ENCODE measurements at places on chromosomes 13 and 19. TPM values are rescaled to one million over a fixed set of nuclear protein-coding genes. Genes with fewer than 3 reads are reported as not detected.

- peaks cover 8% of the 10 kb centered on the region for H3K36me3 ChIP-seq
- H3K4me3 ChIP-seq: no peak overlapping the region
Observed at GRCh38 chr13:113851826-113852535, 11.9 kb downstream of the GAS6 start.

The CLEC4G gene
- not detected for total RNA-seq

DNA sequence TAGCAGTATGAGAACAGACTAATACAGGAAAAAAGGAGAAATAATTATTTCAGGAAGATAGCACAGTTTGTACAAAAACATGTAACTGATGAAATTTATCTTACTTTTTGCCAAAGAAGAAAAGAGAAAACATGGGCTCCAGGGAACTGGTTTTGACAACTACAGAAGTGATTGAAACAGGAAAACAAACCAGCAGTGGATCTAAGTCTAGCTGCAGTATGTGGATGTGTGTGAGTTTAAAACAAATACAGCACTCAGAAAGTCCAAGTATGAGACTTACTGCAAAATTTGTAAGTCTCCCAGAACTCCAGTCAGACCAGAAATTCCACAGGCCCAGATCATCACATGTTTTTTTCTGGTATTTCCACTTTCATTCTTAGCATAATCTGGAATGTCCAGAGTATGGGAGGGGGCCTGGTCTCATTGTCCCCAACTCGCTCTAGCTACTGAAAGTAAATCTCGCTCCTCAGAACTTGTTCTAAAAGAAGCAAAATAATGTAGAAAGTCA is 259.5 kb downstream of the NHLRC3 start:
- no peaks in the 10 kb centered on the region for H3K36me3 ChIP-seq
- no peak for DNase-seq
- no peaks in the 10 kb centered on the region for H3K27me3 ChIP-seq
- H3K4me1 ChIP-seq: no peaks in the 10 kb centered on the region

DNA sequence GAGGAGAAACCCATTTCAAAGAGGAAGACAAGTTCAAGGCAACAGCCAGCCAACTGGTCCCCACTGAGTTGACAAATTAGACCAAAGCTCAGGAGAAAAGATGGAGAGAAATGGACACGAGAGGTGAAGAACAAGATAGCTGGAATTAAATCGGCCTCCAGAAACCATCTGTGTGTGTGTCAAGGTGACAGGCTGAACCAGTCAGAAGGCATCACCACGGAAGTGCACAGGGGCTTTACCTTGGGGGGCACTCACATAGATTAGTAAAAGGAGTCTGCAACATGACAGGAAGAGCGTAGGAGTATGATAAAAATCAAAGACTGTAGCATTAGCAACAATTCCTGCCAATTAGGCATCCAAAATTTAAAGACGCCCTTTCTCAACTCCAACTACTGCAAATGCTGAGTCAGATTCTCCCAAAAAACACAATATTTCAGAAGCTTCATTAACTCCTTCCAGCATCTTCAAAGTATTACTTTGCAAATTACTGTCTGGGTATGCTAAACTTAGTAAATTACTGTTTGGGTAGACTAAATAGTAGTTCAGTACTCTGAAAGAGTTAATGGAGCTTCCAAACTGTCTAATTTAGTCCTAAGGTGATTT is 66.2 kb downstream of the FOXO1 start:
- no peak for DNase-seq
- H3K27ac ChIP-seq: no peak overlapping the region
- H3K4me3 ChIP-seq: no peak overlapping the region
- H3K27me3 ChIP-seq: no peaks in the 10 kb centered on the region
- no peaks in the 10 kb centered on the region for H3K36me3 ChIP-seq

- H3K27me3 ChIP-seq: no peaks in the 10 kb centered on the region
- DNase-seq: no peak
- H3K4me3 ChIP-seq: no peak overlapping the region
- H3K36me3 ChIP-seq: no peaks in the 10 kb centered on the region
Observed at GRCh38 chr13:21291840-21292239, 115.4 kb downstream of the MRPL57 start.

DNA sequence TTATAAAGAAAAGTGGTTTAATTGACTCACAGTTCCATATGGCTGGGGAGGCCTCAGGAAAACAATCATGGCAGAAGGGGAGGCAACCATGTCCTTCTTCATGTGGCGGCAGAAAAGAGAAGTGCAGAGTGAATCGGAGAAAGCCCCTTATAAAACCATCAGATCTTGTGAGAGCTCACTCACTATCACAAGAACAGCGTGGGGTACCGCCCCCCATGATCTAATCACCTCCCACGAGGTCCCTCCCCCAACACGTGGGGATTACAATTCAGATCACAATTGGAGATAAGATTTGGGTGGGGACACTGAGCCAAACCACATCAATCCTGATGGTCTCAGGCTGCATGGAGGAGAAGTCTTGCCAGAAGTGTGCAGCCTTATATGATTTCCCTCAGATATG is 26.0 kb downstream of the TM9SF2 start:
- no peaks in the 10 kb centered on the region for H3K27me3 ChIP-seq
- H3K27ac ChIP-seq: no peak overlapping the region
- no peaks in the 10 kb centered on the region for H3K4me1 ChIP-seq
- H3K36me3 ChIP-seq: peaks cover 7% of the 10 kb centered on the region
- no peak for DNase-seq
- H3K4me3 ChIP-seq: no peak overlapping the region

DNA sequence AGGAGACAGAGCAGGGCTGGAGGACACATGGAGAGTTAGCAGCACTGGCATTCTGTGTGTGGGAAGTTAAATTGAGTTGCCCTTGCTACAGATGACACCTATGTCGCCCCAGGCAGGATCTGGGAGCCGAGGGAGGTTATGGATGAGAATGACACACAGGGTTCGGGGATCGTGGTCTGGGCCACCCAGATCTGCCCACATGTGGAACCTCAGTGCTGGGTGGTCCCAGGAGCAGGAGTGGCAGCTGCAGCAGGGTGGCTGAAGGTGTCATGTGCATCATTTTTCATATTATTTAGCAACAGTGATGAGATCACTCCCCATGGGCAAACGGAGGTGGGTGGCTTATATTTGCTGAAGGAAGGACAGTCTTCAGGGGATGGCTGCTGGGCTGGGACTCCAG is 3.2 kb downstream of the IL17D start:
- H3K27ac ChIP-seq: no peak overlapping the region
- H3K27me3 ChIP-seq: no peaks in the 10 kb centered on the region
- no peaks in the 10 kb centered on the region for H3K36me3 ChIP-seq
- H3K4me1 ChIP-seq: peaks cover 21% of the 10 kb centered on the region

The ADGRE3 gene
- not detected for total RNA-seq

The GRK1 gene
- not detected for total RNA-seq

- H3K27me3 ChIP-seq: no peaks in the 10 kb centered on the region
- no peaks in the 10 kb centered on the region for H3K4me1 ChIP-seq
- H3K4me3 ChIP-seq: no peak overlapping the region
Observed at GRCh38 chr13:76745261-76746200, 140.7 kb downstream of the KCTD12 start.

The CYP4F8 gene
- total RNA-seq: not detected

- no peaks in the 10 kb centered on the region for H3K27me3 ChIP-seq
- H3K4me1 ChIP-seq: peaks cover 4% of the 10 kb centered on the region
- peak overlapping the region; percentile 87 for H3K27ac ChIP-seq
- peak overlapping the region; percentile 50 for H3K4me3 ChIP-seq
- H3K36me3 ChIP-seq: peaks cover 8% of the 10 kb centered on the region
- peak; percentile 96 for DNase-seq
Observed at GRCh38 chr19:53553865-53554791, 16.2 kb downstream of the ZNF331 start.

- H3K4me3 ChIP-seq: no peak overlapping the region
- H3K36me3 ChIP-seq: no peaks in the 10 kb centered on the region
- no peak overlapping the region for H3K27ac ChIP-seq
- no peaks in the 10 kb centered on the region for H3K27me3 ChIP-seq
Observed at GRCh38 chr19:28492621-28493020, 720.3 kb downstream of the UQCRFS1 start.

DNA sequence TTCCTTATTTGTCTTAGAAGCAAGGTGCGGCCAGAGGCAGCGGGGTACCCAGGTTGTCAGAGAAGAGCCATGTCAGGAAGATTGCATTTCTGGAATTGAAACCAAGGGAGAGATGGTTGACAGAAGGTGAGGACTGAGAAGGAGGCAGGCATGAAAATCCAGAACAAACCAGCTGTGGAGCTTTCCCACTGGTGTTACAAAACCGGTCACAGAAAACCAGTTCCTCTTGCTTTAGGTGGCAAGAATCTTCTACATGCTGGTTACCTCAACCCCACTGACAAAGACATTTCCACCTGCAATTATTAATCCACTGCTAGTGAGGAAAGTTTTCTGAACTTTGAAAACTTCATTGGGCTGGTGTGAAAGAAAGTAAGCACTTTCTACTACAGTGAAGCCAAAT is 64.0 kb upstream of the MED4 start:
- DNase-seq: no peak
- H3K4me3 ChIP-seq: no peak overlapping the region
- H3K36me3 ChIP-seq: no peaks in the 10 kb centered on the region
- H3K27me3 ChIP-seq: no peaks in the 10 kb centered on the region

DNA sequence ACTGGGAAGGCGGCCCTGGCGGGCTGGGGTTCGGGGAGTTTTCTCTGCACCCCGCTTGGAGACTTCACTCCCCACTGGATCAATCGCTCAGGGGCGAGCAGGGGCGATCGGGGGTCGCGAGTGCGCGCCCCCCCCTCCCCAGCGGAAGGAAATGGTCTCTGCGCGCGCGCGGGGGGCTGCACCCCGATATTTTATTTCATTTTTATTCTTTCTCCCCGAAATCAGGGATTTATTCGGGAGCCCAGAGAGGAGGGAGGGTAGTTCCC is 421 bp downstream of the ARID3A start:
- peaks cover 16% of the 10 kb centered on the region for H3K36me3 ChIP-seq
- peak overlapping the region; percentile 84 for H3K27ac ChIP-seq
- H3K4me1 ChIP-seq: peaks cover 47% of the 10 kb centered on the region

The SLC25A15 gene
- 0.58 TPM for total RNA-seq

DNA sequence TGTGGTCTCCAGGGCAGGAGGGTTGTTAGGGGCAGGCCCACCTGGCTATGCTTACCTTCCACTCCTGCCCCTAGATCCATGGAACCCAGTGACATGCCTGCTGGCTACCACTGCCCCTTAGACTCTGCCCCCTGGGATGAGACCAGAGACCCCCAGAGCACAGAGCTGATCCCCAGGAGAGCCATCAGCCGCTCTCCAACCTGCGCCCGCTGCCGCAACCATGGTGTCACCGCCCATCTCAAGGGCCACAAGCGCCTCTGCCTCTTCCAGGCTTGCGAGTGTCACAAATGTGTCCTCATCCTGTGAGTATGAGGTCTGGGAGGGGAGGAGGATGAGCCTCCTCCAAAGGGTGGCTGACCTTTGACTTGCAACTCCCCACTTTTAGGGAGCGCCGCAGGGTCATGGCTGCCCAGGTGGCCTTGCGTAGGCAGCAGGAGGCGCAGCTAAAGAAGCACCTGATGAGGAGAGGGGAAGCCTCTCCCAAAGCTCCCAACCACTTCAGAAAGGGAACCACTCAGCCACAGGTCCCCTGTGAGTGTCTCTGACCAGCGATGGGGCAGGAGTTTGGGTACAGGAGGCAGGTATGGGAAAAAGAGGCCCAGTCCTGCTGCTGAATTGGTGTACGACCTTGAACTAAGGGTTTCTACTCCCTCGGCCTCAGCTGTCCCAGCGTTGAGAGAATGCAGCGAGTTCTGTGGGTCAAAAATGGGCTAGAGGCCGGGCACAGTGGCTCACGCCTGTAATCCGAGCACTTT is 2.7 kb downstream of the DMRTC2 start:
- DNase-seq: no peak
- peaks cover 30% of the 10 kb centered on the region for H3K27me3 ChIP-seq
- no peaks in the 10 kb centered on the region for H3K36me3 ChIP-seq
- no peaks in the 10 kb centered on the region for H3K4me1 ChIP-seq
- H3K4me3 ChIP-seq: no peak overlapping the region

- no peaks in the 10 kb centered on the region for H3K27me3 ChIP-seq
- no peaks in the 10 kb centered on the region for H3K36me3 ChIP-seq
- H3K27ac ChIP-seq: no peak overlapping the region
- DNase-seq: no peak
Observed at GRCh38 chr19:2646866-2647535, 55.5 kb downstream of the GNG7 start.

The OR10H5 gene
- not detected for total RNA-seq

GRCh38 chr13:73059460-73060250 is 850 bp downstream of the KLF5 start:
- peak overlapping the region; percentile 95 for H3K27ac ChIP-seq
- H3K36me3 ChIP-seq: peaks cover 10% of the 10 kb centered on the region
- peak; percentile 87 for DNase-seq

GRCh38 chr19:14390548-14390947 is 9.3 kb downstream of the ADGRE5 start:
- no peaks in the 10 kb centered on the region for H3K27me3 ChIP-seq
- no peak overlapping the region for H3K4me3 ChIP-seq
- peaks cover 19% of the 10 kb centered on the region for H3K4me1 ChIP-seq
- DNase-seq: no peak
- peaks cover 40% of the 10 kb centered on the region for H3K36me3 ChIP-seq

- no peak for DNase-seq
- no peaks in the 10 kb centered on the region for H3K27me3 ChIP-seq
- H3K27ac ChIP-seq: no peak overlapping the region
- no peaks in the 10 kb centered on the region for H3K36me3 ChIP-seq
- H3K4me3 ChIP-seq: no peak overlapping the region
Observed at GRCh38 chr13:78136966-78137365, 218.3 kb upstream of the EDNRB start.

The CGB8 gene
- total RNA-seq: not detected

The FAM187B gene
- not detected for total RNA-seq

The MBD3L3 gene
- not detected for total RNA-seq

The CGB7 gene
- not detected for total RNA-seq

GRCh38 chr19:15640904-15641597 is 354 bp downstream of the CYP4F3 start:
- peak overlapping the region; percentile 72 for H3K27ac ChIP-seq
- H3K36me3 ChIP-seq: no peaks in the 10 kb centered on the region
- peaks cover 6% of the 10 kb centered on the region for H3K27me3 ChIP-seq
- H3K4me1 ChIP-seq: peaks cover 7% of the 10 kb centered on the region

The AZU1 gene
- not detected for total RNA-seq

GRCh38 chr13:103203735-103204330 is 137.6 kb upstream of the SLC10A2 start:
- no peaks in the 10 kb centered on the region for H3K36me3 ChIP-seq
- no peak overlapping the region for H3K4me3 ChIP-seq
- no peak for DNase-seq

DNA sequence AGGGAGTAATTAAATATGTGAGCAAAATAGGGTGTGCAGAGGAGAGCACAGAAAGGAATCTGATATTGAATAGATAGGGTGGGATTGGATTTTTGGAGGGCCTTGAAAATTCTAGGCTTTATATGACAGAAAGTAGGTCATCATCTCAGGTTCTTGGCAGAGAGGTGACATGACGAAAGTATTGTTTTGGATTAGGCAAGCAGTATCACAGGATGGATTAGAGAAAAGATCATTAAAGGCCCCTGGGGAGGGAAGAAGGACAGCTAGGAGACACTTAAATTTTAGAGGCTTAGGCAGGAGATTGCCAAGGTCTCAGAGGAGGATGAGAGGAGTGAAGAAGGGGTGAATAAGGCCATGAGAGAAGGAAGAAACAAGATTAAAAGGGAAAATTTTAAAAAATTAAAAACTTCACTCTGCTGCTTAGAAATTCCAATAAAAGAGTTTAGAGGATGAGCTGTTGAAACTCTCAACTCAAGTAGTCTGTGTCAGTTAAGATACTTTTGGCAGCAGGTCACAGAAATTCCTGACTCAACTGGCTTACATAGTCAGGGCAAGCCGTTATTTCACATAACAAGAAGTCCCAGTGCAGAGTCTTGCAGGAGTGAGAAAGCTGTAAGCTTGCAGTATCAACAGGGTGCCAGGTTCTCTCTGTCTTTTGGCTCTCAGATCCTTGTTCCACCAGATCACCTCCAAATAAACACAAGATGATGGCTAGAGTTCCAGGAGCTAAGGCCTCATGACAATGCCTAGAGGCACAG is 8.8 kb downstream of the GPC6 start:
- no peaks in the 10 kb centered on the region for H3K4me1 ChIP-seq
- H3K36me3 ChIP-seq: no peaks in the 10 kb centered on the region
- H3K27ac ChIP-seq: no peak overlapping the region
- no peak overlapping the region for H3K4me3 ChIP-seq
